Left lung (tissue), 14 donors: ENCODE measurements at places on chromosomes 1 and 21. TPM values are rescaled to one million over a fixed set of nuclear protein-coding genes. Genes with fewer than 3 reads are reported as not detected.
A peak's percentile ranks its signal among the peaks of the same experiment; 100 is the strongest.

The NEK2 gene
- polyA plus RNA-seq, result 19.9 TPM

- no peak overlapping the region for H3K4me3 ChIP-seq
- H3K27me3 ChIP-seq, result no peaks in the 10 kb centered on the region
- DNase-seq, result no peak
- no peak overlapping the region for H3K27ac ChIP-seq
- H3K36me3 ChIP-seq, result peaks cover 7% of the 10 kb centered on the region
- H3K4me1 ChIP-seq, result peaks cover 16% of the 10 kb centered on the region
These were observed 16.9 kb downstream of the ATG4C start for GRCh38 chr1:62800825-62801306.

- peak overlapping the region; percentile 89 for H3K4me3 ChIP-seq
- H3K27ac ChIP-seq, result peak overlapping the region; percentile 86
- peaks cover 60% of the 10 kb centered on the region for H3K27me3 ChIP-seq
- DNase-seq, result no peak
- peaks cover 3% of the 10 kb centered on the region for H3K36me3 ChIP-seq
- peaks cover 54% of the 10 kb centered on the region for H3K4me1 ChIP-seq
These were observed 5.2 kb downstream of the ID3 start for GRCh38 chr1:23554127-23554480.

DNA sequence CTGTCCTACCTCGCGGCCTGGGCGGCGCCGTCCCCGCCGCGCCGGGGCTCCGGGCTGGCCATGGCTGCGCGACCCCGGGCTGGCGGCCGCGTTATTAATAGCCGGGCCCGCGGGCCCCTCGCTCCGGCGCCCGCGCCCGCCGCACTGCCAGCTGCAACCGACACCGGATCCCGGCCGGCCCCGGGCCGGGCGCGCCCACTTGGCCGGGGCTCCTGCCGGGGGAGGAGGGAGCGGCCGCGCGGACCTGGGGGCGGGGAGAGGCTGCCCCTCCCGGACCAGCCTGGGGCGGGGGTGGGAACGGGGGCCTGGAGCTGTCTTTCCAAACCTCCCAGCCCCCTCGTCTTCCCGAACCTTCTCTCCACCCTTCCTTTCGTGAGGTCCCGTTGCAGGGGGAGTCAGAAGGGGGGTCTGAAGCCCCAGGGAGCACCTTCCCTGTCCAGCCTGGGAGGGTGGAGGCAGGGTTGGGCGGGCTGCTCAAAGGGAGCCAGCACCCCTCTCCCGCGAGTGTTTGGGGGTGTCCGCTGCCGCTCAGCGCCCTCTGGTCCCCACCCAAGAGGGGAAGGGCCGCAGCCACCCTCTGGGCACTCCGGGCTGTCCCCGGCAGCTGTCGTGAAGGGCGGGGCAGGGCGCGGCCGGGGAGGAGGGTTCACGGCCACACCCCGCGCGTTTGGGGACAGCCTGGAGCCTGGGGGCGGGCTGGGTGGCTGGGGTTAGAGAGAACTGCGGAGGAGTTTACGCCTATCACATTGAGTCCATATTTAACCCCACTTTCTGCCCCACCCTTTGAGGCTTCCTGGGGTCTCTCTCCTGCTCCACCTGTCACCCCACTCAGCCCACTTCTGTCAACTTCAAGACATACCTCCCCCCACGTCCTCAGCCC, at the start of gene SYNC:
SYNC (minus strand) TSS at position 172 of the 880 bp plus-strand sequence; CDS start at position 62, 110 bp downstream.
- no peak for DNase-seq
- H3K4me3 ChIP-seq, result peak within 1 kb of the TSS; percentile 58
- H3K27ac ChIP-seq, result peak within 1 kb of the TSS; percentile 73

DNA sequence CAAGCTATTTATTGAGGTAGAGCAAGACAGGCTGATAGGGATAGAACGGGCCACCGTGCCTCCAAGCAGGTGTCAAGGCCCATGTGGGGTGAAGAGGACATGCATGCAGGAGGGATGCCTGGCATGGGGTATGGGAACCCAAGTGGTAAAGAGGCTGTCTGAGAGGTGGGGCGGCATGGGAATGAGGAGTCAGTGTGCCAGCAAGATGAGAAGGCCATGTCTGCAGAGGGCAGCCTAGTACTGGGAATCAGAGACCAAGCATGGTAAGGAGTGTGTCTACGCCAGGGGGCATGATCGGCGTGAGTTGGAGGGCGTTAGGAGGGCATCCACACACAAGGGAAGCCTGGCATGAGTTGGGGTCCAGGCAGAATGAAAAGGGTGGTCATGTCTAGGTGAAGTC, 303.7 kb upstream of the PLD5 start:
- no peak overlapping the region for H3K4me3 ChIP-seq
- H3K4me1 ChIP-seq, result no peaks in the 10 kb centered on the region
- DNase-seq, result no peak
- H3K27me3 ChIP-seq, result no peaks in the 10 kb centered on the region
- H3K27ac ChIP-seq, result no peak overlapping the region

DNA sequence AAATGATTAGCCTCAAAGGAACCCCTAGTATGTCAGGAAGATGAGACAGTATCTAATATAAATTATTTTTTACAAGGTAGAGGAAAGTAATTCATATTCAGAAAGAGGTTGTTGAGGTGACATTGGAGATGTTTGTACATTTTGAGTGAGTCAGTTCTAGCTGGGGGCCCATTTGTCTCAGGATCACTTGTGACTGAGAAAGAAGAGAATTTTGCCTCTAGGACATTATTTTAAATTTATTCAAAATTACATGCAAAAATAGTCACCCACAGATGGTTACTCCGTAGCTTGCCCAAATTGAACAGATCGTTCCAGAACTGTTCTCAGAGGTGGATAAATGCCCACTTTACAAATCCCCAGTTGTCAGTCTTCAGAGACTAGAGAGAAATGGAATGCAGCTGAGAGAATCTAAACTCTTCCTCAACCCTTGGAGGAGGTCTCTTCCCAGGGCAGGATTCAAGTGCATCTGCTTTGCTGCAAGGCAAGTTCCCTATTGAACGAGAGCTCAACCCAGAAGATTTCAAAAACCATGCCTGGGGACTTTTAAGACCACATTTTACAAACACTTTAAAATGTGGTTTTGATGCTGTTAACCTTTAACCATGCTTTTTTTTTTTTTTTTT, 987.8 kb upstream of the ADAMTS5 start:
- no peak overlapping the region for H3K4me3 ChIP-seq
- no peaks in the 10 kb centered on the region for H3K27me3 ChIP-seq
- no peaks in the 10 kb centered on the region for H3K4me1 ChIP-seq
- no peak overlapping the region for H3K27ac ChIP-seq

GRCh38 chr1:61337981-61338848, 255.9 kb downstream of the NFIA start:
- peak overlapping the region; percentile 8 for H3K4me3 ChIP-seq
- H3K27ac ChIP-seq, result peak overlapping the region; percentile 77
- no peaks in the 10 kb centered on the region for H3K36me3 ChIP-seq

- H3K4me3 ChIP-seq, result no peak overlapping the region
- no peaks in the 10 kb centered on the region for H3K27me3 ChIP-seq
- DNase-seq, result no peak
- H3K36me3 ChIP-seq, result no peaks in the 10 kb centered on the region
- H3K4me1 ChIP-seq, result no peaks in the 10 kb centered on the region
- H3K27ac ChIP-seq, result no peak overlapping the region
These were observed 328.2 kb upstream of the VAMP3 start for GRCh38 chr1:7442918-7443317.

DNA sequence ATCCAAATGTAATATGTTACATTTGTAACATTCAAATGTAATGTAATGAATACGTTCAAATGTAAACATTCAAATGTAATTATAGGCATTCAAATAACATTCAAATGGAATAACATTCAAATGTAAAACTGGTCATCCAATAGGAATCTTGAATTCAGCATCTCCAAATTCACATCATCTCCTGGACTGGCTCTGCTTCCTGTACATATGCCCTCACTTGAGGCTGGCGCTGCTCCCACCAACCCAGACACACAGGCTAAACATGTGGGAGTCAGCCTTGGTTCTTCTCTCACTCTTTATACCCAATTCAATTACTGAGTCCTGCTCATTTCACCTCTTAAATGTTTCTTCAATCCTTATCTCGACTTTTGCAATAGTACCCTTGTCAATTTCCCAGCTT, 6.9 kb downstream of the EBNA1BP2 start:
- H3K4me3 ChIP-seq, result no peak overlapping the region
- peaks cover 73% of the 10 kb centered on the region for H3K36me3 ChIP-seq
- no peaks in the 10 kb centered on the region for H3K27me3 ChIP-seq
- no peak for DNase-seq
- H3K27ac ChIP-seq, result no peak overlapping the region
